RWPE2 (cell line): ENCODE measurements at places on chromosomes 4 and X.

DNA sequence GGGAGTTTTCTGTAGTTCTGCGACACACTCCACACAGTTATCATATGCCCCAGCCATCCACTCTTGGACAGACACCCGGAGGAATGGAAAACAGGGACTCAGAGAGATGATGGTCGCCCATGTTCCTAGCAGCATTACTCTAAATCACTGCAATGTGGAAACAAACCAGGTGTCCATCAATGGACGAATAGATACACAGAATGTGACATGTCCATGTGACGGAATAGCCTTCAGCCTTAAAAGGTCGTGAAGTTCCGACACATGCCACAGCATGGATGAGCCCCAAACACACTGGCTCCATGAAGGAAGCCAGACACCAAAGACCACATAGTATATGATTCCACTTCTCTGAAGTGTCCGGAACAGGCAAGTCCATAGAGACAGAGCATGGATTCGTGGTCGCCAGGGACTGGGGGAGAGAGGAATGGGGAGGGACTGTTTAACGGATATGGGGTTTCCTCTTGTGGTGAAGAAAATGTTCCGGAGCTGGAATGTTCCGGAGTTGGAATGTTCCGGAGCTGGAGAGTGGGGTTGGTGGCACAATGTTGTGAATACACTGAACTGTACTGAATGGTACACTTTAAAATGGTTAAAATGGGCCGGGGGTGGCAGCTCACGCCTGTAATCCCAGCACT lies 28.7 kb upstream of the AFAP1 start:
- DNase-seq = no peak

DNA sequence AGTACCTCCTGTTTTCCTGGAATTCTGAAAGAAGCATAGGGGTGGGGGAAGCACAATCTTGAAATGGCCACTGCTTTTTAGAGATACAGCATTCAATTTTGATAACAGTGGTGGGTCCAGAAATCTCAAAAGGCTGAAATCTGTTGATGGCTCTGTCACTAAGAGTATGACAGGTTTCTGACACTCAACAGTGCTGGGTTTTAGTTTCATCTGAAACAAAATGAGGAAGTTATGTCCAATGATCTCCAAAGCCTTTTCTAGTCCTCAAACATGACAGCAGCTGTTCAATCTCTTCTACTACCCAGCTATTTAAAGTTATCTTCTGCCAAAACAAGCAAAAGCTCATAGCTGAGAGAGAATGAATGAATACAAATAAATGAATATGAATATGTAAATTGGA lies 110.5 kb downstream of the IL1RAPL1 start:
- DNase-seq = no peak

DNA sequence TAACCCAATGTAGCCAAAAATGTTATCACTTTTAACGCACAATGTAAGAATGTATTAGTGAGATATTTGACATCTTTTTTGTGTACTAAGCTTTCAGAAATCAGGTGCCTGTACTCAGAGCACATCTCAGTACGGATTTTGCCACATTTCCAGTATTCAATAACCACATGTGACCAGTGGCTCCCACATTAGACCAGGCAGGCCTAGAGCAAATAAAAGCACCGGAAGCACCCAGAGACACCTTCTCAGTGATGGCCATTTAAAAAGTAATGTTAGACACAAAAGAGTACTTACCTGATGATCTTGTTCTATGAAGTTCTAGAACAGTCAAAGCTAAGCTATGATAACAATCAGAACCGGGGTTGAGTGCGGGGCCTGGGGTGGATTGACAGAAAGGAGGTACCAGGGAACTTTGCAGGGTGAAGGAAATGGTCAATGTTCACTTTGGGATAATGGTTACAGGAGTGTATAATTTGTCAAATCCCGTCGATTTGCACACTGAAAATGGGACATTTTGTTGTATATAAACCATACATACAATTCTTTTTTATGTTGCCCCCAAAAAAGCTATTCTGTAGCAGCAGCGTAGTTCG lies 1.2 kb downstream of the CTPS2 start:
- no peak for DNase-seq

DNA sequence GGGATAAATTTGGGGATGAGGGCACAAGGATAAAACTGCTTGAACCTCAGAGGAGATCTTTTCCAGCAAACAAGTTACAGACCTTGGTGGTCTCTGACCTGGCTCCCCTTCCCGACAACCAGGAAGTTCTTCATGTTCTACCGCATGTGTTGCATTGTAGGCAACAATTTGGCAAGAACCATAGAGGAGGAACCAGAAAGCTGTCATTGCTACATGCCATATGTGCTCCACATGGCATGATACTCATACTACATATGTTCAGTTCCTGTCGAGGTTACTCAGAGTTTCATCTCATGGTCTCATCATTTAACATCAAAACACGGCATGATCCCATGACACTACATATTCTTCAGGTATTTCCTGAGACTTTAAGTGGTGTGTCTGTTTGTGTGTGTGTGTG lies 235.9 kb downstream of the OR13H1 start:
- no peak for DNase-seq

- no peak for DNase-seq
These were observed 130.9 kb upstream of the CASK start for GRCh38 chrX:42054256-42054655.

- no peak for DNase-seq
These were observed 299.9 kb downstream of the PPP4R3C start for GRCh38 chrX:27163236-27163635.

DNA sequence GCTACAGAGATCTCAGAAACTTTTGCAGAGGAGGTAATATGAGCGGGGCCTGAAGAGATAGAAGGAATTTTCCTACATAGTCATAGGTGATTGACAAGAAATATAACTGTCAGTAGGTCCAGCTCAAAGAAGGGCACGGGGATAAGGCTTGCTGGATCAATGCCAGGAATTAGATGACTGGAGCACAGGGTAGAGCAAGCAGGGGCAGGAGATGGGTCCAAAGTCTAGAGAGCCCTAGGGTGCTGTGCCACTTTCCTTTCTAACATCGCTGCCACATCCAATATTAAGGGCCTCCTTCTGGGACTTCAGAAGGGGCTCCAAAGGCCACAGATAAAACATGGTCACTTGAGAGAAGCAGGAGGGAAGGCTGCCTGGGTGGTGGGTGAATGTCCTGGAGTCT lies 402.2 kb downstream of the MID1IP1 start:
- no peak for DNase-seq

- DNase-seq = no peak
These were observed 33.1 kb upstream of the CDKN2AIP start for GRCh38 chr4:183411291-183411861.

DNA sequence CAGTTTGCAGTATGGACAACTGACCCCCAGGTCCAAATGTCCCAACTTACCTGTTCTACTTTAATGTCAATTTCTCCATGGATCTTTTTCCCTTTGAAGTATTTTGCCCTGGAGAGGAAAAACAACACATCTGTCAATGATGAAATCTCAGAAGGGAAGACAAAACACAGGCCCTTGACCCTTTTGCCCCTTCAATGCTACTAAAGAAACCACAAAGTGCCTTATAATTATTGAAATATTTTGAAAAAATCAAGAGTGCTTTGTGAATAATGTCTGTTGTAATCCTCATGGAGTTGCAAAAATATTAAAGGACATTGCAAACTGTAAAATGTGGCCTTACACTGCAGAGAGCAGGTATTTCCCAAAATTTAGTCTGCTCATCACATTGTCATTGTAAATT lies 12.6 kb downstream of the SYN1 start:
- no peak for DNase-seq

DNA sequence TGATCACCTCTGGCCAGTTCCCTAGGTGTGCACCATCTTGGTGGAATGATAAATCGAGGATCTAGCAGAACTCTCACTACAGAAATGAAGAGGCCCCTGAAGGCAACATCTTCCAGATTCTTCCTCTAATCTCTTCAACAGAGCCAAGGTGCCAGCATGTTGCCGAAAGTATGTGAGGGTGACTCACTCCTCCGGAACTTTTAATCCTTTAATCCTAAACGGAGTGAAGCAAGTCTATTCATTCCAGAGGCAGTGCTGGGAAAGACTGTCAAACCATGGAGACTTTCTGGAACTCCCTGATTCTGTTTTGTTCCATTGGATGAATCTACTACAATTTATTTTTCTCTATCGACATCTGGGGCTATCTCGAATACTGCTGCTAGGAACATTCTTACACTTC lies 68.7 kb downstream of the SUPT20HL2 start:
- no peak for DNase-seq

GRCh38 chr4:41334182-41334581 lies 77.5 kb downstream of the UCHL1 start:
- DNase-seq = no peak

DNA sequence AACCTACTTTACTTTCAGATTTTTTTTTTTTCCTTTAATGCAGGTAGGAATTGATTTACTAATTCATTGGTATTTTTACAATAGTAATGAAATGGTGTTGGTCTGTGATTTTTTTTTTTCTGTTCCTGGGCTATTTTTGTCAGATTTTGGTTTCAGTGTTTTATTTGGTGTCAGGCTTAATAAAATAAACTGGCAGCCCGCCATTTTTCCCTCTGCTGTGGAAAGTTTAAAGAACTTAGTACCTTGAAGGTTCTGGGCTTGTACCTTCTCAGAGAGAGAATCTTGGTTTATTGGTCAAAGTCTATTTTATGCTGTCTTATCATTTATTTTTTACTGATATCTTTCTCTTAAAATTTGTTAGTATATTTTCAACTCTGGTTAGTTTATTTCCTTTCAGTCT lies 64.0 kb upstream of the RHOH start:
- DNase-seq = no peak

DNA sequence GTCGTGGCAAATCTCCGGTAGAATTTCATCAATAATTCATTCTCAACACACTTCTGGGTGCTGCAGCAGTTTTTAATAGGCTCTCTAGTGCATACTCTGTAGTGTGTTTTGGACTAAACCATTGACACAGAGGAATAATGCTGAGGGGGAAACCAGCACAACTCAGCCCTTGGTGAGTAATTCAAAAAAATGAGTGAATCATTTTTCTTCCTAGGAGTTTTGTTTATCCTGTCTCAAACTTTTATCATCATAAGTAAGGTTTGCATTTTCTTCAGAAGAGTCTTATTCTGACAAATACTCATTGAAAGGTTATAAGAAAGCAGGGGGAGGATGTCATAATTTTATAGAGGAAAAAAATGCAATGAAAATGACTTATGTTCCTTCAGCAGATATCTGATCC lies 2542.7 kb downstream of the PCDH7 start:
- no peak for DNase-seq
